NCI-H2081 treated with DMSO at 0.1 percent for 48 hours (cell line): ENCODE measurements at places on chromosomes 6 and 20.

- DNase-seq = no peak
Measured at GRCh38 chr6:50826037-50826761, 7.5 kb downstream of the TFAP2B start.

- DNase-seq = peak; percentile 82
Measured at GRCh38 chr6:3230900-3231246, 3.4 kb upstream of the TUBB2B start.

DNA sequence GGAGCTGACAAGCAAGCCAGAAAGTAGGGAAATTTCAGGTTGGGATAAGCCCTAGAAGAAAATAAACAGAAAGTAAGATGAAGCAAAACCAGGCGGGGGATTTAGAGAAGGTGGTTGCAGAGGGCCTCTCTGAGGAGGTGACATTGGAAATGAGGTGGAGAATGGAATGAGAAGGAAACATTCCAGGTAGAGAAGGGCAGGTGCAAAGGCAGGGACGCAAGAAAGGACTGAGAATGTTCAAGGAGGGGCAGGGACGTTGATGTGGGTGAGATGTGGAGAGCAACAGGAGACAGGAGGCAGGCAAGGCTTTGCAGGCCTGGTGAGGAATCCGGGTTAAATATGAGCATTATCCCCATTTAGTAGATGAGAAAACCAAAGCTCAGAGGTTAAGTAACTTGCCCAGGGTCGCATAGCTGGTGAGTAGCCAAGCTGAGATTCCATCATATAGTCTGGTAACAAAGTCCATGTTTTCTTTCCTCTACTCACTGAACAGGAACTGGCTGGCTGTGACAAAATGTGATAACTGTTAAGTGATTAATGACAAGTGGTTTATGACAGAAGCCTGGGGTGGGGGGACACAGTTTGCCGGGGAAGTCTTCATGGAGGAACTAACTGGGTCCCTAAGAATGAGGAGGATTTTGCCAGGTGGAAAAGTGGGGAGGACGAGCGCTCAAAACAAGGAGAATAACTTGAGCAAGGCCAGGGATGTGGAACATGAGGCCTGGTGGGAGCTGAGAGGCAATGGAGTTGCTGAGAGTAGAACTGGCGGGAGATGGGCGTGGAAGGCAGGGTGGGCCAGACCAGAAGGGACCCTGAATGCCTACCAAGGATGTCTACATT lies 32.6 kb downstream of the MRPL14 start:
- no peak for DNase-seq

DNA sequence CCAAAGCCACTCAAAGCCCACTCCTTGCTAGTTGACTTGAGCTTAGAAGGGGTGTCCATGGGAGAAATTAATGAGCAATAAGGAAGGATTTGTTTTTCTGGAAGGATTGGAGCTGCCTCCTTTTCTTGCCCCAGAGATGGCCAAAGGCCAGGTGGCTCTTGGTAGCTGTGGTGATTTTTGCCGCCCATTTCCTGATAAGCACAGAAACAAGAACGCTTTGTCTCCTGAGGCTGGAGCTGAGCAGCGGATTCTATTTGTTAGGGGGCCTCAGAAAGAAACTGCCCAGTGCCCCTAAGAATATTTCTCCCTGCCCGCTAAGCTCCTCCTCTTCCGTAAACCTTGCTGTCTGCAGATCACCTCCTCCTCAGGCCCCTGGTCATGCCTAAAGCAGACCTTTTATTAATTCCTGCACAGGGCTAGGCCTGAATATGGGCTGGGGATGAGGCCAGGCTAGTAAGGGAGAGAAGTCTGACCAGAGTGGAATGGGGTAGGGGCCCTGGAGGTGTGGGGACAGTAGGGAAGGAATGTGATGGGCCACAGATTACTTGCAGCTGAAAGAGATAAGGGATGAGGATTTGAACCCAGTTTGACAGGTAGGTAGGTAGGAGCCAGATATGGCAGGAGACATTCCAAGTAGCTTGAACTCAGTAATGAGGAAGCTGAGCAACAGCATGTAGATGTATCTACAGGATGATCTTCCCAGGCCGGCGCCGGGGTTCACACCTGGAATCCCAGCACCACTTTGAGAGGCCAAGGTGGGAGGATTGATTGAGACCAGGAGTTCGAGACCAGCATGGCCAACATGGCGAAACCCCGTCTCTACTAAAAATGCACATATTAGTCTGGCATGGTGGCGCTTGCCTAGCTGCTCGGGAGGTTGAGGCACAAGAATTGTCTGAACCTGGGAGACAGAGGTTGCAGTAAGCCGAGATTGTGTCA lies 71.2 kb upstream of the NAA20 start:
- no peak for DNase-seq

DNA sequence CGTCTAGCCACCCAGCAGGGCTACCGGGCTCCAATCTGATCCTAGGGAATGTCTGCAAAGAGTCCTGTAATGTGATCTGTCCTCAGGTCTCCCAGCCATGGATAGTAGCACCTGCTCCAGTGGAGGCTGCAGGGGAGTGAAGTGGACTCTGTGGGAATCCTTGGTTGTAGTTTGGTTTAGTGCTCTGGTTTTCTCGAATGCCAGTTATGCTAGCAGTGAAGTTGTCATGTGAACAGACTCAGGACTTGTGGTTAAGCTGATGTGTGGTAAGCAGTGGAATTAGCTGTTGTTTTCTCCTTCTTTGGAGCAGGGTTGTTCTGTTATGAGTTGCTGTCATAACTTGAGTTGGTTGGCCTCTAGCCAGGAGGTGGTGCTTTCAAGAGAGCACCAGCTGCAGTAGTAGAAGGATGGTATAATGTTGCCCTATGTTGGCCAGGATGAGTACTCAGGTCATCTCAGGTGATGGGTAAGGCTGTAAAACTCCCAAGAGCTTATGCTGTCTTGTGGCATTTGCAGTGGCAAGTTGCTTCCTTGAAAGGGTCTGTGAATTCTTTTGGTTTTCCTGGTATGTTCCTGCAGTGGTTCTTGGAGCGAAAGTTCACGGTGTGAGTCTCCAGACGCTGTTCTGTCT lies 390.2 kb downstream of the UTRN start:
- DNase-seq = no peak

GRCh38 chr6:16216501-16217155 lies 21.8 kb upstream of the GMPR start:
- no peak for DNase-seq

GRCh38 chr6:143750877-143751276 lies 73.1 kb downstream of the PHACTR2 start:
- DNase-seq = no peak

DNA sequence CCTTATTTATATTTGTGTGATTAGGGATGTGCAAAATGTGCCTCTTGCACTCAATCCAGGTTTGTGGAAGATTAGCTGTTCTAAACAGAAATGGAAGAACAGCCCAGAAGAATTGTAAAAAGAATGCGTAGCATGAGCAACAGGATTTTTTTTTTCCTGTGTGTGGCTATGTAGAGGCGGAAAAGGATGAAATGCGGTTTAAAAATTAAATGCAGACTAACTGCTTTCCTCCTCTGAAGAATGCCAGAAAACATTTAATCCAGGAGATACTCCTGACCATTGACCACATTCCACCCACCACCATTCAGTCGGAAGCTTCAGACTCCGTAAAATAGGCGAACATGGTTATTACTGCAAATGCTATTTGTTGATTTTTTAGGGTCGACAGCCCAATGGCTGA lies 83.4 kb downstream of the BMP6 start:
- no peak for DNase-seq

GRCh38 chr6:140718021-140718420 lies 1343.6 kb upstream of the CITED2 start:
- no peak for DNase-seq

GRCh38 chr6:70375882-70376281 lies 37.4 kb upstream of the FAM135A start:
- DNase-seq = no peak

DNA sequence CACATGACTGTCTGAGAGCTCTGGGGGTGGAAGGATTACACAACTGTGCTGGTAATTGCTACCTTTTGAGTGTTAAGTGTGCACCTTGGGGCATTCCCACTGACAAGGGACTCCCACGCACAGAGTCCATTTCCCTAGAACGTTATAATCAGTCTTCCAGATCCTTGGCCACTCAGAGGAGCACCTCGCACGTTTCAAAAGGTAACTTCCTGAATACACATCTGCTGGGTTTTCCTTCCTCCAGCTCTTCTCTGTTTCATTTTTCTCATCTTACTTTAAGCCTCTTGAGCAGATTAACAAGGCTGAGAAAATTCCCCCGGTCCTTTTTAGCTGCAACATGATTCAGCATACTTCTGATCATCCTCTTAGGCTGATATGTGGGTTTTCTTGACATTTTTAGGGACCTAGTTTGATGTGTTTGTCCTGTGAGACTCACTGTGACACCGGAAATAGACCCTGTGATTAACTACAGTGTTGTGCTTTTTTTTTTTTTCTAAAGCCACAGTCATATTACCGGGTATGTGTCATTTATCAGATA lies 98.4 kb upstream of the DUSP22 start:
- no peak for DNase-seq

- no peak for DNase-seq
Measured at GRCh38 chr6:13660273-13660672, 45.1 kb downstream of the NOL7 start.

GRCh38 chr20:54172532-54172855 lies 1.3 kb downstream of the CYP24A1 start:
- DNase-seq = no peak

- DNase-seq = no peak
Measured at GRCh38 chr6:11705483-11705882, 73.1 kb downstream of the ADTRP start.

- DNase-seq = no peak
Measured at GRCh38 chr6:142902636-142903053, 42.3 kb downstream of the HIVEP2 start.

DNA sequence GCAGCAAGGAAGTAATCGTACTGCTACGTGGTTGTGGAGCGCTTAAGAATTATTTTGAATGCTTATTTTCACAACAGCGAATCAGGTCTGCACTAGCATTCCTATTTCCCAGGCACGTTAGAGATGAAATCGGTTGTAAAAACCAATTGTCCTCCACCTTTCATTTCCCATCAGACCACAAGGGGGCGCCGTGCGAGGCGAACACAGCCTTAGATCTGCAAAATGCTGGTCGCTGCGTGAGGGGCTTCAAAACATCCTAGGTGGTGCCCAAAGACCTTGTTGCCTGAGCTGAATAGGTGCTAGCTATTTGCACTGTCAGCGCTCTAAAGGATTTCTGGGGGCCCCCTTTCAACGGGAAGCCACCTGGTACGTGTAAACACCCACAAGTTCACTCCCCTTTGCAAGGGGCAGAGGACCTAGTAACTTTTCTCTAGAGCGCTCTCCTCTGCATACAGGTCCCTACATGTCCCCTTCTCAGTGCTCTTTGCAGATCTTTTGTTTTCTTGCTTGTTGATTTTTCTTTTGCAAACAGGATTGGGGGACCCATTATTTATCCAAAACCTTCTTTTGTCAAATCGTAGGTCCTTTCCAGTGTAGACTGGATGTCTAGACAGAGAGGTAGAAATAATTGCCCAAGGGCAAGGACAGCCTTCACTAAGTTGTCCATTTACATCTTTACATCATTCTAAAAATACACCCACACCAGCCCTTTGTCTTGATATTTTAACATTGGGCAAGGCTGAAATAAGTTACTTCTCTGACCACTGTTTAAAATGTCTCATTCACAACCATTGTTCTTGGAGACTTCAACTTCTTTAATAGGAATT lies 59.8 kb downstream of the NEDD9 start:
- DNase-seq = no peak

- DNase-seq = no peak
Measured at GRCh38 chr6:73078333-73078862, 146.9 kb downstream of the KHDC1L start.

GRCh38 chr6:91718198-91718597 lies 1131.3 kb upstream of the MAP3K7 start:
- no peak for DNase-seq

GRCh38 chr6:15008269-15008668 lies 237.6 kb upstream of the JARID2 start:
- DNase-seq = no peak

GRCh38 chr6:111703723-111704122 lies 98.0 kb upstream of the TRAF3IP2 start:
- no peak for DNase-seq

DNA sequence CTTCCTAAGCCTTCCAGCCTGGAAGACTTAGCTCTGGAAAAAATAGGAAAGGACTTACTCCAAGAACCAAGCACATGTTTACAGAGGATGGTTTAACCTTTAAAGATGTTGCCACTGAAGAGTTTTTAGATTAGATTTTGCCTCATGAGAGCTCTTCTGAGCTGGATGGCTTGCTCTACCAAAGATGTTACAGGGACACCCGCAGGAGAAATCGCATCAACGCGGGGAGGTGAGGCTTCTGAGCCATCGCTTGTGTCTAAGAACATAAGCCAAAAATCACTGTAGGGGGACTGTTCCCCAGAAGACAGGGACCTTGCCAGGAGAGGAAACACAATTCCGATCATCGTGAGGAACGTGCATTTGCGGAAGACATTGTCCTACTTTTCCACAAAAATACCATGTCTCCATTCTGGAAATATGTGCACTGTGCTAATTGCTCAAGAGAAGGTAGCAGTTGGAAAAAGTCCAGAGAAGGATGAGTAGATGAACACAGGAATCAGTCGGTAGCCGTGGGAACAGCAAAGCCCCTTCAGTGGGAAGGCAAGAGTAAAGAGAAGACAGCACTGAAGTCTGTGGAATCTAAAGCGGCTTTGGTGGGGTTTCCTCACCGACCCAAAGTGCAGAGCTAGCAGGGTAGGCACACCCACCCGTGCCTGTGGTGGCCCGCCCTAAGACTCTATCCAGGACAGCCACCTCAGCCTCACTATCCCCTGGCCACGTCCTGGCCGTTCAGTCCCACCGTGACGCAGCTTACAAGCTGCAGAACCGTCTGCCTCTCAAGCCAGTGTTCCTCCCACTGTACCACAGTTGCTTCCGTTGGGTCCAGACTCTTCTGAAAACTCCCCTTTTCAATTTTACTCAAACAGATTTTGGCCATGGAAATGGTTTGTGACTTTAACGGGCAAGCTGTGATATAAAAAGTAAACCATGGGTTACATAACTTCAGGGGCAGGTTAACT lies 334.8 kb downstream of the NRN1 start:
- no peak for DNase-seq

DNA sequence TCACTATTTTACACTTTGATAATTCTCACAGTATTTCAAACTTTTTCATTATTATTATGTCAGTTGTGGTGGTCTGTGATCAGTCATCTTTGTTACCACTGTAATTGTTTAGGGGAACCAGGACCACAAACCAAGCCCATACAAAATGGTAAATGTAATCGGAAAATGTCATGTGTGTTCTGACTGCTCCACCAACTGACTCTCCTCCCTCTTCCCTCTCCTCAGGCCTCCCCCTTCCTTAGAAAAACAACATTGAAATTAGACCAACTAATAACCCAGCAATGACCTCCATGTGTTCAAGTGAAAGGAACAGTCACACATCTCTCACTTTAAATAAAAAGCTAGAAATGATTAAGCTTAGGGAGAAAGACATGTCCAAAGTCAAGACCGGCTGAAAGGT lies 63.8 kb downstream of the GMDS start:
- no peak for DNase-seq

GRCh38 chr6:119544325-119545175 lies 195.0 kb upstream of the MAN1A1 start:
- no peak for DNase-seq
